ENCODE measurements at places on chromosomes 12 and 14. TPM values are rescaled to one million over a fixed set of nuclear protein-coding genes. Genes with fewer than 3 reads are reported as not detected.
A peak's percentile ranks its signal among the peaks of the same experiment; 100 is the strongest.

The LRRC43 gene
- total RNA-seq = not detected

- DNase-seq = no peak
Measured at GRCh38 chr12:76618031-76618430, 58.5 kb upstream of the OSBPL8 start.

DNA sequence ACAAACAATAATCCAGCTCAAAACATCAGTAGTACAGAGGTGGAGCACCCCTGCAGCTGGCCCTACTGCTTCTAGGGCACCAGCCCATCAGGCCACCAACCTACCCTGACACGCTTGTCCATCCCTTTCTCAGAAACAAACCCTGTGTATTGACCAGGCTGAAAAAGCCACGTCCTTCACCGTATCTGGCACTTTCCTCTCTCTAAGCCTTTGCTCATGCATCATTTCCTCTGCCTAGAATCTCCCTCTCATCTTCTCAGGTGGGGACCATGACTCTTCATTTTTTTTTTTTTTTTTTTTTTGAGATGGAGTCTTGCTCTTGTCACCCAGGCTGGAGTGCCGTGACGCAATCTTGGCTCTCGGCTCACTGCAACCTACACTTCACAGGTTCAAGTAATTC, 25.3 kb upstream of the FLVCR2 start:
- no peak for DNase-seq

DNA sequence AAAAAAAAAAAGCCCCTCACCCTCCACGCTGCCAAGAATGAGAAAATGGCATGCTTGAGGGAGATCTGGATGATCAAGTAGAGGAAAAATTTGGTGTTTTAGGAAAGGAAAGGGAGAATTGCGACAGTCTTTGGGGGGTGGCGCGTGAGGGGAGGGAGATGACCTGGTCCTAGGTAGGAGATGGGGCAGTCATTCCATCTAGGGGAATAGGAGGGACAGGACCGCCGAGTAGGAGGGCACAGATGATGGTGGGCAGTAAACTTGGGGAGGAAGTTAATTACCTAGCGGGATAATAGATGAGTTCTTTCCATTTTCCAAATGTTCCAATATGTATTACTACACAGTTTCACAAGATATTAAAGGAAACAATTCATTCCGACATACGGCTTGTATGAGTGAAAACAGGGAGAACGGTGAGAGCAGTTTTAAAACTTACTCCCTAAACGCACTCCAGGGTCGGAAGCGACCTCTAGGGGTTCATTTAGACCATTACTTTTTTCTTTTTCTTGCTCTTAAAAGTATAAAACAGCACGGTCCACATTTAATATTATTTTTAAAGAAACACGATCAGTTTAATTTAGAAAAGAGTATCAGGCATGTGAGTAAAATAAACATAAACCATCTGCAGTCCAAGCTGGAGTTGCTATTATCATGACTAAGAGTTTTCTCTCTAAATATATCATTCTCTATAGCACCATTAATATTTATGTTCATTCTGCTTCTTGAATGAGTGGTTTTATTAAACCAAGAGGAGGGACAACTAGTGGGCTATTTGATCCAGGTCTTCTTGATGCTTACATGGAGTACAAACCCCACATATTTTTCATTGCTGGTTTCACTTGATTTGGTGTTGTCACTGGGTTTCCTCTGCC, 3.0 kb upstream of the FNTB start:
- DNase-seq = peak; percentile 33

- peak; percentile 33 for DNase-seq
Measured at GRCh38 chr14:65344011-65344410, 68.5 kb upstream of the FUT8 start.

GRCh38 chr12:124744659-124745464, 118.8 kb downstream of the SCARB1 start:
- DNase-seq = no peak

GRCh38 chr14:68817506-68818212, 24.8 kb upstream of the ZFP36L1 start:
- DNase-seq = no peak

DNA sequence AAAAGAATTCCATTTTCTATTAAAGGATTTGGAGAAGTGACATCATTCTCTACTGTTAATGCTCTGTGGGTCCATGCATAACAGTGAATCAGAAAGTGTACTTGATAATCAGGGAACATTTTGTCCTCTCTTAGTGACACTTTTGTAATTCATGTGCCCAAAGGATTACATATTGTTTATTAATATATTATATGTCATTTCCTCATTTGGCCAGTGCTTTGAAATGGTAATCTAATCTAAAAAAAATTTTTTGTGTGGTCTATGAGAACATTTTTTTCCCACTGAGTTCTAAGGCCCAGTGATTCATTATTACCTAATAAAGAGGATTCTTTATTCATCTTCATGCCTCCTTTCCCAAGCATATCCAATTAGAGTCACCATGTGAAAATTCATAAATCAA, 79.7 kb upstream of the MYF6 start:
- no peak for DNase-seq

DNA sequence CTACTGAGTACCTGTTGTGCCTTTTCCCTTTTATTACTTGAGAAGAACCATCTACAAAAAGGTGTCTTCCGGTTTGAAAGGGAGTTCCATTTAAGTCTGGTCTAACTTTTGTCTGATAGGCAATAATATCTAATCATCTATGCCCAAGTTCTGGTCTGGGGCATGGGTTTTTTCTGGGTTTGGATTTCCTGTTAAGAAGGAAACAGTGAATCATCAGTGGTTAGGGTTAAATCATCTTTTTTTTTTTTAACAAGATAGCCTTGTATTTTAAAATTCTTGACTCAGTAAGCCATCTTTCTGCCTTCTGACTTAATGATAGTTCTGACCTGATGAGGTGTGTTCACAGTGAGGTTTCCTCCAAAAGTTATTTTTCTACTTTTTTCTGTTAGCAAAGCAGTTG, 29.3 kb upstream of the CPNE8 start:
- DNase-seq = no peak

The CBLN3 gene
- 2.2 TPM for total RNA-seq

The AQP6 gene
- total RNA-seq = not detected
